ENCODE measurements at places on chromosomes 1 and 21. TPM values are rescaled to one million over a fixed set of nuclear protein-coding genes. Genes with fewer than 3 reads are reported as not detected.

The FCGR3B gene
- total RNA-seq, result 1.5 TPM

- no peak for DNase-seq
Measured at GRCh38 chr1:227918736-227919135, 29.0 kb downstream of the WNT9A start.

DNA sequence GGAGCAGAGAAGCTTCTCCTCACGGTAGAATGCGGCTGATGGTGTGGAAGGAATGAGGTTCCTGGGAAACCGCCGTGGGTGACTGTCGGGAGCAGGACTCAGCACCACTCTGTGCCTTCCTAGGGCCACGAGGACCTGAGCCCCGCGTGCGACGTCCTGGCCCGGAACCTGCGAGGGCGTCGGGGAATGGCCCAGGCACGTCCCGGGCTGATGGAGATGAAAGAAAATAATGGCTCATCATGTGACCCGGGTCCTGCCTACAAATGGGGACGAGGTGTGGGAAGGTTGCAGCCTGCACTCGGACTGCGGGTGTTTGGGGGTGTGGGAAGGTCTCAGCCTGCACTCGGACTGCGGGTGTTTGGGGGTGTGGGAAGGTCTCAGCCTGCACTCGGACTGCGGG lies 25.1 kb upstream of the TTLL10 start:
- DNase-seq, result no peak

The SLAMF8 gene
- total RNA-seq, result 1.7 TPM

The CYP2J2 gene
- 91.7 TPM for total RNA-seq

- no peak for DNase-seq
Measured at GRCh38 chr1:115677565-115677964, 35.8 kb downstream of the VANGL1 start.

DNA sequence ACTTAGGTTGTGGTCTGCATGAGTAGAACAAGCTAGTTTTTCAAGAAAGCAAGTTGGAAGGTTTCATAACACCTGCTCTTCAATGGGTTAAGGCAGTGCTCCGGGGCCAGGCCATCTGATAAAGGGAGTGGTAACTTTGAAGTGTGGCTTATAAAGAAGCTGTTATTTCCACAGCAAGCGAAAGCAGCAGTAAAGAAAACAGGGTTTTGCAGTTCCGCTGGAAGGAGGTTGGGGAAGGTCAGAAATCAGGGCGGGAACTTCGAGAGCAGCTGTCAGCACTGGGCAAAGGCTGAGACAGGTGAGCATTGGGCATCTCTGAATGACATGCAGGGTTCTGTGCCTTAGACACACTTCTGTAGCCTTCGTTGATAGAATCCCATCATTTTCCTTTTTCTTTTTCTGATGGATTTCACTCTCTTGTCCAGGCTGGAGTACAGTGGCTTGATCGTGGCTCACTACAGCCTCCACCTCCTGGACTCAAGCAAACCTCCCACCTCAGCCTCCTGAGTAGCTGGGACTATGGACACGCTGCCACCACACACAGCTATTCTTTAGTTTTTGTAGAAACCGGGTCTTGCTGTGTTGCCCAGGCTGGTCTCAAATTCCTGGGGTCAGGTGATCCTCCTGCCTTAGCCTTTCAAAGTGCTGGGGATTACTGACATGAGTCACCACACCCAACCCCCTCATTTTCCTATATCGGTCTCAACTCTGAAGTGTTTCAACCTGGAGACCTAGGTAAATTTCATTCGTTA lies 20.5 kb downstream of the TMEM51 start:
- no peak for DNase-seq

GRCh38 chr1:151807766-151808165 lies 2.5 kb upstream of the LINGO4 start:
- DNase-seq, result no peak

GRCh38 chr1:224170748-224171478 lies 12.1 kb upstream of the DEGS1 start:
- no peak for DNase-seq

The FOXD2 gene
- not detected for total RNA-seq

The REG4 gene
- total RNA-seq, result not detected

DNA sequence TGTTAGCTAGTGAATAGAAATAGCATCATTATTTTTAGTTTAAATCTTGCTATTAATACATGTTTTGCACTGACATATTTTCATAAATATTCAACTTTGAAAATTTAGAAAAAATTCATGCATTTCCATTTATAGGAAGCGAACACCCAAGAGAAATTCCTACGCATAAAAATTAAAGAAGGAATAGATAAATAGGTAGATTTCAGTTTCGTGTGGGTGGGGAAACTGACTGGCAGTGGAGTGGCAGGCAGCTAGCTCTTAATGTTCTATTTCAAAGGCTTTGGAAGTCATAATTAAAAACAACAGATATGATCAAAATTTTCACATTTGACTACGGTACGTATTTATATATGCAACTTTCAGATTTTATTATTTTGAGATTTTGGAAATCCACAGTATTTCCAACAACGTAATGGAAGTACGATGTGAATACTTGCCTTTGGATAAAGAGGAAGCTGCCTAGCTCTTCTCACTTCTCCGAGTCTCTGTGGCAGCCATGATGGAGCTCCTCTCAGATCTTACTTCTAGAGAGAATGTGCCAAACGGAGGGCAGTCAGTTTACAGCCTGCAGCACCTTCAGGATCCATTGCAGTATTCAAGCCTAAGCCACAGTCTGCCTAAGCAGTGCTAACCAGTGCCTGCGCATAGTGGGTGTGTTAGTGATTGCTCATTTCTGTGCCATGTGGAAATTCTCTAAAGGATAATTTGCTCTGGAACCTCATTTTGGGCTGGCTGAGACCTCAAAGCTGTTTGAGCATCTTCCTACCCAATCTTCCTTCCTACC lies 62.9 kb upstream of the RGS4 start:
- DNase-seq, result no peak

DNA sequence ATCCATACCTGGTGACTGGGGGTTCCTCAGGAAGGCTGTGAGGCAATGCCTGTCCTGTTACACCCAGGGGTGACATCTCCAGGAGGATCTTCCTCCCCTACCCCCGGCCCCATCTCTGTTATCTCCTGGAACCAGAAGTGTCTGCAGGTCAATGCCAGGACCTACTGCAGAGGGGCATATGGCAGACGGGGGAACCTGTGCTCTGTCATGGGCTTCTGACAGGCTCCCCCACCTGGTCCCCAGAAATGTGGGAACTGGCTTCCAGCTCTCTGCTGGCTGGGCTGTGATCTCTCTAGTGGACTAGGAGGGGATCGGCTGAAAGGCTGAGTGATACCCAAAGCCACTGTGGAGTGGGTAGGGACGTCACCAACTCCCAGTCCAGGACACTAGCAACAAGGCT lies 21.0 kb downstream of the KCND3 start:
- no peak for DNase-seq

The OR2L8 gene
- not detected for total RNA-seq

DNA sequence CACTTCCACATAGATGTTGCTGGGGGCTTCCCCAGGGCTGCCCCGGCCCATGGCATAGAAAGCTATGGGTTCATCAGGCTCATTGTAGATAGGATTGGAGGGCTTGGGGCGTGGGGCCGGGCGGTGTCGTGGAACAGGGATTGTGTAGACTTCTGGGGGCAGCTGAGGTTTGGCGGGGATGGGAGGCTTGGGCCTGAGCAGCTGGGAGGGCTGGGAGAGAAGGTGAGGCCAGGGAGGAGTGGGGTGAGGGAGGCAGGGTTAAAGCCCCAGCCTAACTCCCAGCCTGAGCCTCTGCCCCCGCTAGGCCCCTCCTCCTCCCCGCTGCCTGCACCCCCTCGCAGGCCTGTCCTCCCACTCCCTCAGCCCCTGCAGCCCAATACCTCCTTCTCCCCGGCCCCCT lies 7.4 kb downstream of the SH2D2A start:
- no peak for DNase-seq

The ECM1 gene
- total RNA-seq, result 20.1 TPM

The CDC42BPA gene
- 35.1 TPM for total RNA-seq

The SPRR2F gene
- total RNA-seq, result not detected

DNA sequence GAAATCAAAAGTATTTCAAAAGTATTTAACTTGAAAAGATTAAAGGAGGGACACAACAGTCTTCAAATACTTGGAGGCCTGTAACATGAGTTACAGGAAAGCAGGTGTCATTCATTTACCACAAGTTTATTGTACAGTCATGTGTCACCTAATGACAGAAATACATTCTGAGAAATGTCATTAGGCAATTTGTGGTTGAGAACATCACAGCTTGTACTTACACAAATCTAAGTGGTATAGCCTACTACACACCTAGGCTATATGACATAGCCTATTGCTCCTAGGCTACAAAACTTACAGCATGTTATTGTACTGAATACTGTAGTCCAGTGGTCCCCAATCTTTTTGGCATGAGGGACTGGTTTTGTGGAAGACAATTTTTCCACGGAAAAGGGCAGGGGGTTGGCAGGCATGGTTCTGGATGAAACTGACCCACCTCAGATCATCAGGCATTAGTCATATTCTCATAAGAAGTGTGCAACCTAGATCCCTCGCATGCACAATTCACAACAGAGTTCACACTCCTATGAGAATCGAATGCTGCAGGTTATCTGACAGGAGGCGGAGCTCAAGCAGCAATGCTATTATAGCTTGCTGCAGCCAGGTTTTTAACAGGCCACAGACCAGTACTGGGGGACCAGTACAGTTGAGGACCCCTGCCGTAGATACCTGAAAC lies 25.0 kb upstream of the PHTF1 start:
- DNase-seq, result no peak

GRCh38 chr1:109578947-109579443 lies 30.6 kb downstream of the GNAI3 start:
- DNase-seq, result no peak

DNA sequence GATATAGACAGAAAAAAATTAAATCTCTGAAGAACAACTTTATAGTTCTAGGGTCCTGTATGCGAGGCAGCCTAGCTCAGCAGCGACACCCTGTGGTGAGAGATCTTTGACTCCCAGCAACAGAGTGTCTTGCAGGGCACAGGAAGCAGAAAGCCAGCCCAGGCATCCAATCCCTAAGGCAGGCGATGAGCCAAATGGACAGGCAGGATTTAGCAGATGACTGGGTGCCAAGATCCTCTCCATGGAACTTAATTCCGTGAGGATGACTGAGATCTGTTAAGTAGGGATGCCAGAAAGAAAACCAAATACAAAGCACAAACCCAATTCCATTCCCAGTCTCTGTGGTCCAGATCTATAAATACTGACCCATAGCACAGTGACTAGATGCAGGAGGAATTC lies 38.8 kb downstream of the HLCS start:
- peak; percentile 77 for DNase-seq

DNA sequence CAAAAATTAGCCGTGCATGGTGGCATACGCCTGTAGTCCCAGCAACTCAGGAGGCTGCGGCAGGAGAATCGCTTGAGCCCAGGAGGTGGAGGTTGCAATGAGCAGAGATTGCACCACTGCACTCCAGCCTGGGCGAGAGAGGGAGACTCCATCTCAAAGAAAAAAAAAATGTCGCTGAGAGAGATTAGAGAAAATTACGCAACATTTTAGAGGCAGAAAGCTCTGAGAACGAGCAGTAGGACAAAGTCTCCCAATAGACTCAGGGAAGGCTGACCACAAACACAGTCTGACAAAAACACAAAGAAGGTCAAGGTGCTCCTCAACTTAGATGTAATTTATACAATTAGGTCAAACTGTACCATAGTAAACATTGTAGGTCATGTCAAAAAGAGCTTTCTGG lies 367.6 kb upstream of the ZRANB2 start:
- DNase-seq, result no peak

GRCh38 chr1:72837781-72838180 lies 555.4 kb upstream of the NEGR1 start:
- no peak for DNase-seq

GRCh38 chr1:31507676-31508530 lies 68.4 kb upstream of the TINAGL1 start:
- no peak for DNase-seq

DNA sequence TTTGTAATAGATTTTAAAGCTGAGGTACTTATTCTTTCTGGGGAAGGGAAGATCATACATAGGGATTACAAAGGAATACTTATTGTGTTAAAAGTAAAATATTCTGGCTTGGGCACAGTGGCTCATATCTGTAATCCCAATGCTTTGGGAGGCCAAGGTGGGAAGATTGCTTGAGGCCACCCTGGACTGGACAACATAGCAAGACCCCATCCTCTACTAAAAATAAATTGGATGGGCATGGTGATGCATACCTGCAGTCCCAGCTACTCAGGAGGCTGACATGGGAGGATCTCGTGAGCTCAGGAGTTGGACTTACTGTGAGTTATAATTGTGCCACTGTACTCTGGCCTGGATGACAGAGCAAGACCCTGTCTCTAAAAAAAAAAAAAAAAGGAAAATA lies 27.6 kb downstream of the GABPB2 start:
- DNase-seq, result no peak

The PTPRC gene
- total RNA-seq, result 7.5 TPM

DNA sequence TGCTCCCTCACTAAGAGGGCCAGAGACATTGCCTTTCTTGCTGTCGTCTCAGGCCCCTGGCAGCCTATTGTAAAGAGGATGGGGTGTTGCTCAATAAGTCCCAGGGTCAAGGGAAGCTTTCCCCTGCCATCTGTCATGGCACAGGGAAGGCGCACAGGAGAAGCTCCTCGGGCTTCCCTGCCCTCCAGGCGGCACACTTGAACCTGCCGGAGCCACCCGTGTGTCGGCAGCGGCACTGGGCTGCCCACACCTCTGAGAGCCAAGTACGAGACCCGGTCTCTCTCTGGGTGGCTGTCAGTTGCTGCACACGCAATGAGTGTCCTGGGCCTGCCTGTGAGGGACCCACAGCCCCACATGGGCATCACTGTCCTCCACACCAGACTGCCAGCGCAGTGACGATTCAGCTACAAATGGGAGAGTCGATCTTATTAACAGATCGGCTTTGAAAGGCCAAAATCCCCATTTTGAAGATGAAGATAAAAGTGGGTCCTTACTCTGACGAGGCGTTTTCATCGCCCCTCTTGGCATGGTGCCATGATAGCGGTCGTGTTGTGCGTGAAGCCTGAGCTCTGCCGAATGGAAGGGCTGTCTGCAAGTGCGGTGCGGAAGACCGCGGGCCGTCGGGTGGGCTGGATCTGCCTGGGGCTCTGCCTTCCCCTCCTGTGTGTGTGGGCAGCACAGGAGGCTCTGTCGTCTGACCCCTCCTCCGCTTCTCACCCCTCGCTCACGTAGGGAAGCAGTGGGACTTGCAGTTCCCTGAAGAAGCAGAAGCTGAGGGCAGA lies 29.2 kb upstream of the PDXK start:
- no peak for DNase-seq

The OR2G6 gene
- total RNA-seq, result not detected

The HJV gene
- total RNA-seq, result 90.3 TPM

The OR6N1 gene
- not detected for total RNA-seq

GRCh38 chr1:155176544-155177071 lies 3.0 kb downstream of the TRIM46 start:
- peak; percentile 83 for DNase-seq

Data from left ventricle myocardium inferior (tissue), 1 donor.